ENCODE measurements at places on chromosomes 7 and 10.

DNA sequence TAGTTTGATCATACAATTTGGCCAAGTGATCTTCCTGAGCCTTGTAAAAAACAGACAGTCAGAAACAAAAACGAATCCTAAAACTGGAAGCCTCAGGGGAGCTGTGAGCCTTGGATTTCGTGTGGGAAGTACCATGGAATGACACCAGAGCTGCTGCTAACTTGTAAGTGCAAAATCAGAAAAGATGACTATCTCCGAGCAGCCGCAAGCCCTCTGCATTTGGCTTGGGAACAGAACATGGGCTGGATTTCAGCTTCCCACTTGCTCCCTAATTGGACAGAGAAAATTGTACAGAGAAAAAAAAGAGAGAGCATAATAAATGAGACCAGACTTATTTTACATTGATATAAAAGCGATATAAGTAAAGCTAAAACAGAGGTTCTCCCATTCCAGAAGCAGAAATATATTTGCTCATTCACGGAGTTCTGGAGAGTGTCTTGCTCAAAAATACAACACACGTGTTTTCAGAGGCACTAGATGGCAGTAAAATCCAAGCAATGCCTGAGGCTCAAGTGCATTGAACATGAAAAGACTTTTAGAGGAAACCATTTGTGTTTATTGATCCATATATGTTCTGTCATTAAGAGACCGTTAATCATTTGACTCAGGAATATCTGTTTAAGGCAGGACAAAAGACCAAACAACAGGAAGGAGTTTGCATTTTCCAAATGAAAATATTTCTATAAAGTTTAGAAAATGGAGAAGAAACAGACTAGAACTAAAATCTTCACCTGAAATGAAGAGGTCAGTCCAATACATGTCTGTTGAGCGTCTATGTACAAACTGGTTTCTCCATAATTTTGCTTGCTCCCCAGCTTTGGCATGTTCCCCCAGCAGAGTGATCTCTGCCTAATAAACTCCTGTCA lies 78.3 kb upstream of the SLC26A5 start:
- H3K27ac ChIP-seq: no peak overlapping the region
- no peaks in the 10 kb centered on the region for H3K27me3 ChIP-seq
- H3K4me1 ChIP-seq: no peaks in the 10 kb centered on the region
- H3K36me3 ChIP-seq: no peaks in the 10 kb centered on the region

GRCh38 chr10:51300617-51301304 lies 226.5 kb downstream of the PRKG1 start:
- H3K4me3 ChIP-seq: no peak overlapping the region
- no peaks in the 10 kb centered on the region for H3K4me1 ChIP-seq
- DNase-seq: no peak
- H3K27ac ChIP-seq: peak overlapping the region; percentile 52
- H3K27me3 ChIP-seq: no peaks in the 10 kb centered on the region

GRCh38 chr10:80411681-80412220 lies 3.4 kb downstream of the PRXL2A start:
- H3K4me3 ChIP-seq: no peak overlapping the region
- no peaks in the 10 kb centered on the region for H3K27me3 ChIP-seq
- H3K27ac ChIP-seq: no peak overlapping the region
- peaks cover 7% of the 10 kb centered on the region for H3K36me3 ChIP-seq
- H3K4me1 ChIP-seq: peaks cover 29% of the 10 kb centered on the region

DNA sequence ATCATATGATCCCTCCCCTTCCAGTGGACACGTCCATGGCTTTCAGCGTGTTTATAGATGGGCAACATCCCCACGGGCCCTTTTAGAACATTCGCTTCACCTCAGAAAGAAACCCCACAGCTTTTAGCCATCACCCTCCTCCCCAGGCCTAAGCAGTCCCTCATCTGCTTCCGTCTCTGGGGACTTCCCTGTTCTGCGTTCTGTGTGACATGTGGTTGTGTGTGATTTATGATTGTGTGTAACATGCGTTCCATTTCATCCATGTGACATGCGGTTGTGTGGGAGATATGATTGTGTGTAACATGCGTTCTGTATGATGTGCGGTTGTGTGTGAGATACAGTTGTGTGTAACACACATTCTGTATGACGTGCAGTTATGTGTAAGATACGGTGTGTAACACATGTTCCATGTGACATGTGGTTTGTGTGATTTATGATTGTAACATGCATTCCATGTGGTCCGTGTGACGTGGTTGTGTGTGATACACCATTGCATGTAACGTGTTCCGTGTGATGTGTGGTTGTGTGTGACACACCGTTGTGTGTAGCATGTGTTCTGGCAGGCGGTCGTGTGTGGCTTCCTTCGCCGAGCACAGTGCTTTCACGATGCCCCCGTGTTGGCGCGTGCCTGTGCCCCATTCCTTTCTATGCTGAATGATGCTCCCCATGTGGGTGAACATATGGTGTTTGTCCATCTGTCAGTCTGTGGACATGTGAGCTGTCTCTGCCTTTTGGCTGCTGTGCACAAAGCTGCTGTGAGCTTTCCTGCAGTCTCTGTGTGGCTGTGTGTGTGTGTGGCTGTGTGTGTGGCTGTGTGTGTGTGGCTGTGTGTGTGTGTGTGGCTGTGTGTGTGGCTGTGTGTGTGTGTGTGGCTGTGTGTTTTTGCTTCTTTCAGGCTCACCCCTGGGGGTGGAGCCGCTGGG lies 26.2 kb downstream of the PWWP2B start:
- H3K36me3 ChIP-seq: no peaks in the 10 kb centered on the region
- DNase-seq: no peak
- no peaks in the 10 kb centered on the region for H3K27me3 ChIP-seq

- no peaks in the 10 kb centered on the region for H3K27me3 ChIP-seq
- H3K36me3 ChIP-seq: no peaks in the 10 kb centered on the region
- no peak overlapping the region for H3K27ac ChIP-seq
- no peaks in the 10 kb centered on the region for H3K4me1 ChIP-seq
- H3K4me3 ChIP-seq: no peak overlapping the region
These were observed 10.4 kb downstream of the TMEM184A start for GRCh38 chr7:1545417-1546246.

- peaks cover 2% of the 10 kb centered on the region for H3K36me3 ChIP-seq
- H3K4me1 ChIP-seq: no peaks in the 10 kb centered on the region
- no peak overlapping the region for H3K4me3 ChIP-seq
- DNase-seq: peak; percentile 11
- no peaks in the 10 kb centered on the region for H3K27me3 ChIP-seq
These were observed 37.5 kb downstream of the PFKFB3 start for GRCh38 chr10:6240254-6240653.

- no peak for DNase-seq
- H3K27ac ChIP-seq: no peak overlapping the region
- H3K27me3 ChIP-seq: no peaks in the 10 kb centered on the region
- H3K4me3 ChIP-seq: no peak overlapping the region
- no peaks in the 10 kb centered on the region for H3K36me3 ChIP-seq
These were observed 28.9 kb upstream of the INHBA start for GRCh38 chr7:41731493-41732435.

- DNase-seq: no peak
- no peaks in the 10 kb centered on the region for H3K27me3 ChIP-seq
- no peaks in the 10 kb centered on the region for H3K36me3 ChIP-seq
- no peaks in the 10 kb centered on the region for H3K4me1 ChIP-seq
- H3K4me3 ChIP-seq: no peak overlapping the region
These were observed 63.2 kb upstream of the TOMM7 start for GRCh38 chr7:22885797-22886261.

DNA sequence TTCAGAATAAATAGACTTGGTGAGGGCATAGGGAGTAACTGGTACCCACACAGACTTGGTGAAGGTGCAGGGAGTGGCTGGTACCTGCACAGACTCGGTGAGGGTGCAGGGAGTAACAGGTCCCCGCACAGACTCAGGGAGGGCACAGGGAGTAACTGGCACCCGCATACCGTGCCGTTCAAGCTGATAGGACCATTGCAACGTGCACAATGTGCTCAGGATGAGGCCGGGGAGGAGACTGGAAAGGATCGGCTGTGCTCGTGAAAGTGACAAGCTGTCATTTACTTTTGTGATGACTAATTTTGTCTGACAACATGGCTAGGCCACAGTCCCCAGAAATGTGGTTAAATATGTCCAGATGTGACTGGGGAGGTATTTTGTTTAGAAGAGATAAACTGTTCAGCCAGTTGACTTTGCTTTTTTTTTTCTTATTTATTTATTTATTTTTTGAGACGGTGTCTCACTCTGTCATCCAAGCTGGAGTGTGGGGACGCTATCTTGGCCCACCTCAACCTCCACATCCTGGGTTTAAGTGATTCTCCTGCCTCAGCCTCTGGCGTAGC lies 76.2 kb upstream of the NMT2 start:
- no peak overlapping the region for H3K27ac ChIP-seq
- peaks cover 43% of the 10 kb centered on the region for H3K36me3 ChIP-seq

DNA sequence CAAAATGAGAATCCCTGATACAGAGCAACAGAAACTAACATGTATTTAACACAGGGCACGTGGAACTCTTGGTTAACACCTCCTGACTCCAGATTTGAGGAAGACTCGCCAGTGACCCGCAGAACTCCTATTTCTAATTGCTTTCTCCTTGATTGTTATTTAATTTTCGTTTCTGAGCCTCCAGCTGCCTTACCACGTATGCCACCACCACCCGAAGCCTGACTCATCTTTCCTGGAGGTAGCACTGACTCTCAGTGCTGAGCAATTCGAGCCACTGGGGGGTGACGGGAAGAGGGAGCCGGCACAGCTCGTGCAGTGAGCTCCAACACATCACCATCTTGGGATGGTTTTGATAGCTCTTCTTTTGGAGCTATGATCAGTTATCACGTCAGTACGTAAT lies 273.9 kb upstream of the MGMT start:
- H3K4me1 ChIP-seq: no peaks in the 10 kb centered on the region
- H3K27ac ChIP-seq: no peak overlapping the region
- no peaks in the 10 kb centered on the region for H3K27me3 ChIP-seq

DNA sequence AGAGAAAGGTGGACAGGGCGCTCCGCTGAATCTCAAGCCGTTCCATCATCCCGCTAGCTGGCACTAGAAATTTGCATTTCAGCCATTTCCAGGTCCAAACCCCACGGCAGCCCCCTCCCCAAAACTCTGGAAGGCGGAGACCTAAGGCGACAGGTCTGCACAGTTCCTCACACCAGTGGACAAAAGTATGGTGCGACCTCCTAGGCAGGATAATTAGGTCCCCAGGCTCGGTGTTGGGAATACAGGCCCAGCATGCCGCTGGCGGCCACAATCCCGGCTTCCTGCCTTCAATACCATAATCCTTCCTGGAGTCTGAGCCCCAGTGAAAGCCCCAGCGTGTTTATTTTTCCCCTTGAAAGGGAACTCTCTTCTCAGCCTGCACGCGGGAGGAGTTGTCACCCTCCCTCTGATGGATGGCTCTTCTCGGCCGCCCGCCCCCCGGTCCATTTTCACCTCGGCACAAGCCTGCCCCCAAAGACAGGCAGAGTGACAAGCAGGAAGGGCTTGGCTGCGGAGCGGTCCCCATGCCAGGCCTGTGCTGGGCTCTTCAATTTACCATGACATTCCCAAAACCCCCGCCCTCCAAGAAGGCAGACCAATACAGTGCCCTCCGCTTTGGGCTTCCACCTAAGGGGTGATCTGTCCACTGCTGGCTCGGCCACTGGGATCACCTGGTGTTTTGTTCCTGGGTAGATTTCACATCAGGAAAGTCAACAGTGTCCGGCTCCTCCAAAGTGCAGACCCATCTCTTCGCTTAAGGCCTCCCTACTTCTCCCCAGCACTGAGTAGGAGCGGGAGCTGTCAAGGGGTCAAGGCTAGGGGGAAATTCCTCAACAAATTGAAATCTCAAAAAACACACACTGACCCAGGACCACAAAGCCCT lies 2.2 kb downstream of the FGFR2 start:
- peaks cover 13% of the 10 kb centered on the region for H3K4me1 ChIP-seq
- DNase-seq: peak; percentile 88
- peaks cover 34% of the 10 kb centered on the region for H3K36me3 ChIP-seq
- H3K27ac ChIP-seq: peak overlapping the region; percentile 85

GRCh38 chr10:50614444-50615137 lies 9.2 kb downstream of the SGMS1 start:
- H3K27me3 ChIP-seq: no peaks in the 10 kb centered on the region
- DNase-seq: peak; percentile 88
- peaks cover 3% of the 10 kb centered on the region for H3K4me1 ChIP-seq
- no peaks in the 10 kb centered on the region for H3K36me3 ChIP-seq
- H3K27ac ChIP-seq: no peak overlapping the region

- peak overlapping the region; percentile 78 for H3K4me3 ChIP-seq
- no peaks in the 10 kb centered on the region for H3K27me3 ChIP-seq
- H3K27ac ChIP-seq: no peak overlapping the region
- no peak for DNase-seq
These were observed 1.1 kb upstream of the DNAAF5 start for GRCh38 chr7:725223-726005.

DNA sequence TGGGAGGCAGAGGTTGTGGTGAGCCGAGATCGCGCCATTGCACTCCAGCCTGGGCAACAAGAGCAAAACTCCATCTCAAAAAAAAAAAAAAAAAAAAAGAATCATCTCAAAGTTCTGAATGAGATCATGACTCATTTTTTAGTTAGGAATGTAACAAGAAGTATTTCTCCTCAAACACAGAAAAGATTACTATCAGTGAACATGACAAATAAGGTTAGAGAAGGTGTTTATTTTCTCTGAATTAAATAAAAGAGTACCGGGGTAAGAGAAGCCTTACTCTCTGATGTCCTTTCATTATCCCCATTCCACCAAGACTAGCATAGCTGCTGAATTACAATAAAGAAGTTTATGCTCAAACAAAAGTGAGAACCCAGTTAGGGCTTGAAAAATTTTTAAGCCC lies 50.1 kb downstream of the IPMK start:
- no peak for DNase-seq
- no peak overlapping the region for H3K27ac ChIP-seq
- peaks cover 7% of the 10 kb centered on the region for H3K36me3 ChIP-seq
- peaks cover 7% of the 10 kb centered on the region for H3K4me1 ChIP-seq
- no peaks in the 10 kb centered on the region for H3K27me3 ChIP-seq
- H3K4me3 ChIP-seq: no peak overlapping the region

DNA sequence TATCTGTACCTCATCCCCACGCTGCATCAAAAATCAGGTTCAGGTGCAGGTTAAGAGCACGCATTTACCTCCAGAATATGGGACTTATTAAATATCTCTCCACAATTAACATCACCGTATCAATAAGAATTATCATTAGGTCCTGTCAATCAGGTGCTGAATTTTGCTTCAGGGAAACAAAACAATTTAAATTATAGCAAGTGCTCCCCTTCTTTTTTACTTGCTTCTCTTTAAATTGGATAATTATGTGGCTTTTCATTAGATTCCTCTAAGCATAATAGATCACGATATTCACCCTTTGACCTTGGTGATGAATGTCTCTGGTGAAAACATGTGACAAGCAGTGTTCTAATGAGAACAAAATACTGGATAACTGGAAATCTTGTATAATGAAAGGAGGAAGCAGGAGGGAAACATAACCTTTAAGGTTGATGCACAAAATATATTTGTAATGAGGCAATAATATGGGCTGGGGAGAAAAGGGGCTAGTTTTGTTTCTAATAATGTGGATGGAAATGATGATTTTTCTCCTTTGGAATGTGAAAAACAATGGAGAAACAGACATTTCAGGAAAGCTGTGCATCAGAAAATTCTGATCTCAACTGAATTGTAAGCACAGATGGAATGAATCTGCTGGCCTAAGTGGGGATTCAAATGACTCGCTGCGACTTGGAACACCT lies 166.9 kb downstream of the SNX10 start:
- H3K27ac ChIP-seq: no peak overlapping the region
- H3K4me3 ChIP-seq: no peak overlapping the region
- no peaks in the 10 kb centered on the region for H3K36me3 ChIP-seq

- DNase-seq: no peak
- H3K4me1 ChIP-seq: no peaks in the 10 kb centered on the region
- peaks cover 13% of the 10 kb centered on the region for H3K27me3 ChIP-seq
- H3K27ac ChIP-seq: no peak overlapping the region
These were observed 1105.8 kb downstream of the GATA3 start for GRCh38 chr10:9160275-9160674.

Data from endodermal cell (in vitro differentiated cells).